ENCODE measurements at places on chromosomes 4 and X.

- no peak for DNase-seq
Observed at GRCh38 chr4:112290341-112290740, 4.6 kb upstream of the TIFA start.

DNA sequence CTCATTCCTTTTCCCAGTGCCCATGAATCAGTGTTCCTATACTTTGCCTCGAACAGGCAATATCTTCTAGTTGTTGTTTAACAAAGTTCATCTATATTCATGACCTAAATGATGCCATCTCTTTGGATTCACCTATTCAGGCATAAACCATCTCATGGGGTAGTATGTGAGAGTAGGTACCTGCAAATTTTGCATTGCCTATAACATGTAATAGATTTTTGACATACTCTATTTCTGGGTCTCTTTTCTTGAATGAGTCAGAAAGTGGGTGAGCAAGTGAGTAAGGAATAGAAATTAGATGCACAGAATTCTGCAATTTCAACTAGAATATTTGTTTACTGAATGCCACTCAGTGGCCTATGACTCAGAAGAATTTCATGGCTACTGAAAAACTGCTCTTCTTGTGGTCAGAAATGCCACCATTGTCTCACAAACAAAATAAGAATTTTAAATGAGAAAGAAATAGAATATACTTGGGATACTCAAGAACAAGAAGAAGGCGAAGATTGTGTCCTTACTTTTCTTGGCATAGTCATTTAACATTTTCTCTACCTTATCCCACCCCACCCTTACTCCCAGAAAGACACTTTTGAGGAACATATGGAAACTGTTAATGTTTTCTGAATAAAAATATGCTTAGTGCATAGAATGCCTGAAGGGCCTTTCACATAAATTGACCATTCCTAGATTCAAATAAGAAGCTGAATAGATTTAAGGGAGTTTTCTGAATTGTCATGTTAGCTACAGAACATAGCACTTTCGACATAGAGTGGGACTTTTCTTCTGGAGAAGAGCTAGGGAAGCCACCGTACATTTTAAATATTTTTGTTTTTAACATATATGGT, 86.8 kb downstream of the HHIP start:
- DNase-seq: no peak

DNA sequence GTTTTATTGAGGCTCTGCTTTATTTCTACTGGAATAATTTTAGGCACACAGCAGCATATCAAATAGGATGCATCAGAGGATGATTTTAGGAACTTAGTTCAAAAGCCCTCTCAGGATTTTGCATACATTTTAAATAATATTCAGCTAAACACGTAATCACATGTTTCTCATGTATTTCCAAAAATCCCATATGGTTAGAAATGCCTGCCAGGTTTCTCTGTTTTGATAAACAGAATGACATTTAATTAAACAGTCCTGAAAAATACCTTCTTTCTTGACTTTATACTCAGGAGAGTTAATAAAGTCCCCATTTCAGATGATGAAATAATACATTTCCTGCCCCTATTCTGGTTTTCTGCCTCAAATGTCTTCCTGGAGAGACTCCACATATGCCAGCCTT, 86.5 kb upstream of the AMELX start:
- DNase-seq: no peak

GRCh38 chr4:177041356-177041755, 248.6 kb upstream of the VEGFC start:
- no peak for DNase-seq

GRCh38 chr4:36426741-36427140, 145.3 kb downstream of the DTHD1 start:
- DNase-seq: no peak

GRCh38 chr4:174198828-174199227, 84.6 kb downstream of the FBXO8 start:
- DNase-seq: no peak

- no peak for DNase-seq
Observed at GRCh38 chr4:18536428-18536827, 514.9 kb upstream of the LCORL start.

DNA sequence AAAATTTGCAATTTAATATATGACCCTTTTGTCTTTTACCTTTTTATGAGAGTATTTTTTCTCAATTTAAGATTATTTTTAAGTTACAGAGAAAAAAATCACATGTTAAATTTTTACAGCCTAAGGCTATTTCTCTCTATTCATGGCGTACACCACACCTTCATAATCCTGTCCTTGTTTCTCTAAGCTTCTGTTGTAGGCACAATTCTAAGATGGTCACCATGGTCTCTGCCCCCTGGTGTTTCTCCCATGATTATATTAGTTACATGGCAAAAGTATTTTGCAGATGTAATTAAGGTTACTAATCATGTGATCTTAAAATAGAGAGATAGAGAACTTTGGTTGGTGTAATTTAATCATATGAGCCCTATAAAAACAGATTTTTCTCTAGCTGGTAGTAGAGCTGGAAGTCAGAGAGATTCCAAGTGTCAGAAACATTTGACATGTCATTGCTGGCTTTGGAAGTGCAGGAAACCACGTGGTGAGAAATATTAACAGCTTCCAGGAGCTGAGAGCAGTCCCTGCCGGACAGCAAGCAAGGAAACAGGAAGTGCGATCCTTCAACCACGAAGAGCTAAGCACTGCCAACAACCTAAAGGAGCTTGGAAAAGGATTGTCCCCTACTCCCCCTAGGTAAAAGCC, 89.8 kb downstream of the EIF4E start:
- DNase-seq: no peak

DNA sequence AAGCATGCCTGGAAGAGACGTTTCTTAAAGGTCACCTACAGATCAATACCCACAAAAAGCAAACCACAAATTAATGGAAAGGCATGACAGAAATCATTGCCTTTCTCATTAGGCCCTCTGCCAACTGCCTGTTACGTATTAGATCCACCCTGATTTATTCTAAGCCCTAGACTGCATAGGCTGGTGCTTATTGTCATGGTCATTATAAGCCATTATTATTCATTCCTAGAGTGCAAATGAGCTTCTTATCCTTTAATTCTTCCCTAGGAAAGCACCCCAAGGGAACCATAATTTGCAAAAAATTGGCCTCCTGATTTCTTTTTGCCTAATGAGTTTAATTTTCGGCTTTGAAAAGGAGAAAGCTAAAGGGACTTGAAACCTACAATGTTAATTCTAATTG, 184.2 kb upstream of the GPRIN3 start:
- no peak for DNase-seq

GRCh38 chr4:57119054-57119651, 9.0 kb upstream of the IGFBP7 start:
- DNase-seq: no peak

DNA sequence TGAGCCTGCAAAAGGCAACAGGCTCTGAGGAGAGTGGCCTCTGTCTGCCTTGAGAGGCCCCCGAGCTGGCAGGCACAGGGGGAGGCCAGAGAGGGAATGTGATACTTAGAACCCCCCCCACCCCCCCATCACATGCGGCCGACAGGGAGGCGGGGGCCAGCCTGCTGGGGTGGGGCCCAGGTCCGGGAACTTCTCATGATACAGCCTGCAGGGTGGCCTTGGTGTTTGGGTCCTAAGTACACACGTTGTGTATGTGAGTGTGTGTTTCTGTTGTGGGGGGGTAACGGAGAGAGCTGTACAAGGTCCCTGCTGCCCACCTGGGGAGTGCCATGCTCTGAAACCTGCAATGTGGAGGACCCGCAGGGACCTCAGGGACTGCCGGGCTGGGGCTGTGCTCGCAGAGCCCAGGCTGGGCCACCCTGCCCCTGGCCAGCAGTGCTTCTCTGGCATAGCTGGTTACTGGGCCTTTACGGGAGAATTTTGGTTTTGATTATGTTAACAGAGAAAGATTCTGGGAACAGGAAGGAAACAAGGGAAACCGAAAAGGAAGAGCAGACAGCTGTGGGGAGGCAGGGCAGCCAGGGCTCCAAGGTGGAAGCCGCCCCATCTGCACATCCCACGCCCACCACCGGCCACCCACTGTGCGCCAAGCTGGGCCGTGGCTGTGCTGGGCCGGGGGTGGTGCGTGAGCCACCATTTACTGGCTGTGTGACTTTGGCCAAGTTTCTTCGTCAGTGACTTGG, 19.9 kb downstream of the SH3BP2 start:
- DNase-seq: no peak

DNA sequence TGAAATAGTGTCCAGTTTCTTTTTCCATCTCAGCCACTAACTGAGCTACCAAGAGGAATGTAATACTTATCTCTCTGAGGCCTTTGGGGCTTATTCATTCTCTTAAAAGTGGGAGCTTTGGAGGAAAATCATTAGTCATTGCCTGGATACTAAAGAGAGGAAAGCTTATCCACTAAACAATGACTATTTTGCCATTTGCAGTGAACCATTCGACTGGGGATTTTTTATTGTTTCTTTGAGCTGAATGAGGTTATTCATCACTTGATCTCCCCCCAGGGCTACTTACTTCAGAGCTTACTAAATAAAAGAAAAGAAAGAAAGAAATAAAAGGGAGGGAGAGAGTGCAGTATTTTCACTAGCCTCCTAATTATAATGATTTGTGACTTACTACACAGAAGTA, 1329.5 kb upstream of the TENM3 start:
- no peak for DNase-seq

DNA sequence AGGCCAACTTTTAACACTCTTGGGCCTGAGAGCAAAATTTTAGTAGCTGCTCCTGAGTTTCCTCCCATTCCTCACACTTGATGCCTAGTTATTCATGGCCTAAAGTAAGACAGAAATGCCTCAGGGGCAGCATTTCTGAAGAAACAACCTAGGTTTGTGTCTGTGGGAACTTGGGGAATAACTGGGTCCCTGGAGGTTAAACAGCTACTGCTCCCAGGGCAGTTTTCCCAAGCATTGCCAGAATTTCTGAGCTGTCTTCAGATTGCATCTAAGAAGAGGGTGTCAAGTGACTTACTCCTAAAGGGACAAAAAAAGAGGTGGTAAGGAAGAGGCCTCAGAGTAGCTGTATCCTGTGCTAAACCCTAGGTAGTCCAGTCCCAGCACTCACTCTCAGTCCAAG, 130.8 kb upstream of the ACSL4 start:
- DNase-seq: no peak

- peak; percentile 52 for DNase-seq
Observed at GRCh38 chrX:130082244-130083106, 27.8 kb downstream of the ELF4 start.

DNA sequence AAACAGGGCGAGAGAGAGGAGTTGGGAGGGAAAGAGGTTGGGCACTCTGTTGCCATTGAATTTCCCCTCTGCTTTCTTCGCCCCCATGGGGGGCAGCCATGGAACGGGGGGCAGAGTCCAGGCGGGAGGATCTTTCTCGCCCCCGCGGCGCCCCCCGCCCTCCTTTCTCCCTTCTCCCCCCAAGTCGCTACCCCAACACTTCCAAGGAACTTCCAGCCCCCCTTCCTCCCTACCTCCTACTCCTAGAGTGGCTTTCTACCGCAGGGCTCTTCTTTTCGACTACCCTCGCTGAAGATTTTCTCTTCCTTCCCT, 594 bp upstream of the STAG2 start:
- DNase-seq: no peak

DNA sequence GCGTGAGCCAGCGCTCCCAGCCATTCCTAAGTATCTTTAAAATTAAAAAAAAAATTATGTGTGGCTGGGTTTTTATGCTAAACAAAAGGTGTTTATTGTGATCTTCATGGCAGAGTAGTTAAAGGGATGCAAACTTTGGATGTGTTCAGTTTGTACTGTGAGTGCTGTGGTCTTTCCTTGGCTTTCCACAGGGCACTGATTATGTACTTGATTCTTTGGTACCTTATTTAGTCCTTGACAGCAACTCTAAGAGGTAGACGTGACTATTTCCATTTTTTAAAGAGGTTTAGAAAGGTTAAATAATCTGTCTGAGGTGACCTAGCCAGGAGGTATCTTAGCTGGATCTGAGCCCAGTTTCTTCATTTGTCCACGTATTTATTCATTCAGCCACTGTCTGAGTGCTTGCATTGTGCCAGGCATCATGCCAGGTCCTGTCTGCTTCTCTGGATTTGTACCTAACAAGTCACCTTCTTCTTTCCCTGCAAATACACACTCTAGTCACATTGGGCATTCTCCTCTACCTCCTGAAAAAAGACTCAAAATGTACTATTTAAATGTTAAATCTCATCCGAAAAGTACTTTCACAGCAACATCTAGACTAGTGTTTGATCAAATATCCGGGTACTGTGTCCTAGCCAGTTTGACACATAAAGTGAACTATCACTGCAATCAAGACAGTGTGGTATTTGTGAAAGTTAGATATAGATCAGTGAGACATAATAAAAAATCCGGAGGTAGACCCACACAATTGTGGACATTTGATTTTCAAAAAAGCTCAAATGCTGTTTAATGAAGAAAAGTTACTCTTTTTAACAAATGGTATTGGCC, 31.5 kb downstream of the WWC2 start:
- no peak for DNase-seq

GRCh38 chrX:43423876-43424275, 232.2 kb upstream of the MAOA start:
- no peak for DNase-seq

DNA sequence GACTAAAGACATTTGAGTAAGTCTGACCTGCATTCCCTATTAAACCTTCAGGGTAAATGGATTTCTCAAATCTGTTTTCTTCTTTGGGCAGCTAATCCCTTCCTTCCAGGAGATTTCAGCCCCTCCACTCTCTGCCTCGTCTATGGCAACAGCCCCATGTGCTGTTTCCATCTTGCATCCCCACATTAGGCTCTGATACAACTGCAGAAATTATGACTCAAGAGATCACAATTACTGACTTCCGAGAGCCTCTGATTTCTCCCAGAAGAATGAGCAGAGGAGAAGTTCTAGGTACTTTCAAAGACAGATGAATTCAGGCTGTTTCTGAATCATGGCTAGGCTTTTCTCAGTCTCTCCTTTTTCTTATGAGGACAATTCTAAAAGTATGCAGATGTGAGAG, 38.7 kb downstream of the RAI2 start:
- DNase-seq: no peak

- no peak for DNase-seq
Observed at GRCh38 chr4:111883557-111883999, 261.7 kb upstream of the FAM241A start.

DNA sequence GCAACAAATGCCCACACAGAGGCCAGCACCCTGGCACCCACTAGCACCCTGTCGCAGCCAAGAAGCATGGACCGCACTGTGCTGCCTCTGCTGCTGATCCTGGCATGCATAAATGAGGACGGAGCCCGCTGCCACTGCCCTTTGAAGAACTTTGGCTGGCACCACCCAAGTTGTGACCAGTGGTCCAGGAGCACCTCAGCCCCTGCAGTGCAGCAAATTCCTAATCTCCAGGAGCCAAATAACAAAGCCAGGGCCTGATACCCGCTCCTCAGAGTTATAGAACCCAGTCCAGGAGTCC, 807.2 kb downstream of the GLUD2 start:
- DNase-seq: no peak

- no peak for DNase-seq
Observed at GRCh38 chr4:126777649-126778048, 855.1 kb upstream of the INTU start.

DNA sequence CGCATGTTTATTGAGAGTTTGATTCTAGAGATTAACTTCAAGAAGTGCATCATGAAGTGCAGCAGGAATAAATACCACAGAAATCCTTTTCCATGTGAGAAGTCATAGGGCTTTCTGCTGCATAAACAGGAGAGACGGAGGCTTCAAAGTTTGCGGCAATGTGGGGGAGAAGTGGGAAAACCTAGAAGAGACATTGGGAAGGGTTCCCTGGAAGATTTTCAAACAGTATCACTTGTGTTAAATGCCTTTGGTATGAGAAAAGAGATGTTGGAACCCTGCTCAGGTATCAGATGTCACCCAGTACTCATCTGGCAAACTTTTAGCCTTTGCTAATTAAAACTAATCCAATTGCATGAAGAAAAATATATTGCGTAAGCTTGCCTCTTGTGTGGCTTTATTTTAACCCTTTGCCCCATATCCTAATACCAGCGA, 15.4 kb downstream of the NHS start:
- no peak for DNase-seq
